ENCODE measurements at places on chromosomes 16 and 17.

DNA sequence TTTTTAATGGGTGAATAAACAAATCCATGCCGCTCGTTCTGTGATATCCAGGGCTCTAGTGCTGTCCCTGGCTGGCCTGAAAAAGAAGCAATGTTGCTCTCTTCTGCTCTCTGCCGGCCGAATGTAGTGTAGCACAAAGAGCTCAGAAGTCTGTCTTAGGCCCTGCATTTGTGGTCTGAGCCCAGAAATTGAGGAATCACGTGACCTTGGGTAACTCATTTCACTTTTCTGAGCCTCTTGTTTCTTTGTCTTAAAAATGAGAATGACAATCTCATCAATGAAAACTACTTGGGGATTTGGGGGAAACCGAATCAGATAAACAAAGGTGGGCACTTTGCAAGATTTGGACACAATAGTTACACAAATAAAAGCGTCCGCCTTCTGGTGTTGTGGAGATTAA is 381.6 kb upstream of the ASIC2 start:
- peak; percentile 72 for DNase-seq

DNA sequence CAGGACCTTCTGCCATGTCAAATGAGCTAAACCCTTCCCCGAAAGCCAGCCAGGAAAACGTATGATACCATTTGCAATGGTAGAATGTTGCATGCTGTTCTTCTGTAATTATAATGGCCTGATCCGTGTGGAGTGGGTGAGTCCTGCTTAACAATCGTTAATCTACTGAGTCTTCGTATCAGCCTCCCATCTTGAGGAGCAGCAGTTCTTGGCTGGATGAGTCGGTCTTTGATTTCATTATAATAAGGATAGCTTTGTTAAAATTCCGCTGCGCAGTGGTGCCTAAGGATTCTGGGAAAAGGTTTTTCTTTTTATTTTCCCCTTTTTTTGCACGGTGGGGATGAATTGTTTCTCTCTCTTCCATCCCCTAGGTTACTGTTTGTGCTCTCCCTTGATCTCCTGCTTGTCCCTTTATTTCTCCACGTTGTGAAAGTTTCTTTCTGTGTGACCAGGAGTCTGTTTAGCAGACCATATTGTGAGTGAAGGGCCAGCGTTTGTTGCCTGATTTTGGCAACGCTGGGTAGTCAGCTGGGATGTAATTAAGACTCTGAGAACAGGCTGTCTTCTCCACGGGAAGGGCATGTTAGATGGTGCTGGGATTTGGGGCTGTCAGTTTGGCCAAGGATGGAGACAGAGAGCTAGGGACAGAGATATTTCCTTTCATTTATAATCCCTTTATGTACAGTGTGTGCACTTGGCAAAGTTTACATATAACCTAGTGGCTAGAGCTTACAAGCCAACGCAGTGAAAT is 263.0 kb downstream of the FTO start:
- no peak for DNase-seq

- DNase-seq: no peak
Measured at GRCh38 chr17:81400154-81400977, 5.1 kb downstream of the BAHCC1 start.

DNA sequence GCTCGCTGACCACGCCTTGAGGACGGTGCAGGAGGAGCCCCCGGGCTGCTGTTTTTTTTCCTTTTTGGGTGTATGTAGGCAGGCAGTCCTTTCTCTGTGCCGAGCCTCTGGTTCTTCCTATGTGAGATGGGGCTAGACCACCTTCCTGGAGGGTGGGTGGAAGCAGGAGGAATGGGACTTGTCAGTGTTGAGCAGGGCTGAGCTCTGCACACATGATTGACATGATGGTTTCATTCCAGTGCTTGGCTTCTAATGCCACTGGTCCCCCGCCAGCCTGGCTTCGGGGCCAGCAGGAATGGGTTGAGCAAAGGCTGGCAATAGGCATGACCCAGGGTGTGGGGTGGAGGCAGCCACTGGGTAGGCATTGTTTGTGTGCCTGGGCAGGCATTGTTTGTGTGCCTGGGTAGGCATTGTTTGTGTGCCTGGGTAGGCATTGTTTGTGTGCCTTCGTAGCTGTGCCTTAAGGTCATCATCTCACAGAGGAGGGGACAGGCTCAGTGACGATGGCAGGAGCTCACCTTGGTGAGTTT is 14.2 kb upstream of the ADCY7 start:
- no peak for DNase-seq

DNA sequence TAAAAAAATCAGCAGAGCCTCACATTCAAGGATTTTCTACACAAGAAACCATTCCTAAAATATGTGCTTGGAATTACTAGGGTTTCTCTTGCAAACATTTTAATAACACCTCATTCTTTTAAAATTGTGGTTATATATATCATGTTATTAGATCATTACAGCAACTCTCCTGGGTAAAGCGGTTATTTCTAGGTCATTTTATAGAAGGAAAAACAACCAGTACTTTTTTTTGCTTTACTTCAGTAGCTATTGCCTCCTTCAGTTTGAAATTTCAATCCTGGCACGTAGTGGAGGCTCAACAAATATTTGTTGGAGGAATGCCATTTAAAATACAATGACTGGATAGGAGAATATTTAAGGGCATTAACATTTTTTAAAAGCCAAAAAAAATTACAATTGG is 220.6 kb downstream of the CDRT15L2 start:
- no peak for DNase-seq

GRCh38 chr17:73531158-73531557 is 113.1 kb downstream of the SDK2 start:
- DNase-seq: no peak

- no peak for DNase-seq
Measured at GRCh38 chr17:42702446-42702845, 20.1 kb downstream of the CNTNAP1 start.

DNA sequence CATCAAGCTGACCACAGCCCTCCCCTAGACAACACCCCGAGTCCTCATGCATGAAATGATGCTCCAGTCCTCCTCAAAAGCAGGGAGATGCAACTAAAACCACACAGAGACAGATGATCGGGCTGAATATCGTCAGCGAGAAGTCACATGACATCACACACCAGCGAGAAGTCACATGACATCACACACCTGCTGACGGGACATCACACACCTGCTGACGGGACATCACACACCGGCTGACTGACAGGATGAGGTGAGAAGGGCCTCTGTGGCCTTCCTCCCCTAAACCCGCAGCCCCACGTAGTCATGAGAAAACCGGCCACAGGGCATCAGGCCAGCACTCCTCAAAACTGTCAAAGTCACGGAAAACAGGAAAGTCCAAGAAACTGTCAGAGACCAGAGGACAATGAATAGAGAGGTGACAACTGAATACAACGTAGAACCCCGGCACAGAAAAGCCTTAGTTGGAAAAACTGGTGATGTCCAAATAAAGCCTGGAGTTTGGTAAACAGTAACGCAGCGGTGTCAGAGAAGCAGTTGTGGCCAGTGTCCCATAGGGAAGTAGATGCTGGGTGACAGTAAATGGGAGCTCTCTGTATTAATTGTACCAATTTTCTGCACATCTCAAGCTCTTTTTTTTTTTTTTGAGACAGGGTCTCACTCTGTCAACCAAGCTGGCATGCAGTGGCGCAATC is 14.3 kb downstream of the LITAF start:
- peak; percentile 32 for DNase-seq

GRCh38 chr17:16283705-16284104 is 66.7 kb downstream of the PIGL start:
- DNase-seq: no peak

GRCh38 chr17:59607817-59608403 is 11.8 kb upstream of the CLTC start:
- peak; percentile 38 for DNase-seq

GRCh38 chr17:31111183-31111582 is 16.4 kb downstream of the NF1 start:
- DNase-seq: no peak

DNA sequence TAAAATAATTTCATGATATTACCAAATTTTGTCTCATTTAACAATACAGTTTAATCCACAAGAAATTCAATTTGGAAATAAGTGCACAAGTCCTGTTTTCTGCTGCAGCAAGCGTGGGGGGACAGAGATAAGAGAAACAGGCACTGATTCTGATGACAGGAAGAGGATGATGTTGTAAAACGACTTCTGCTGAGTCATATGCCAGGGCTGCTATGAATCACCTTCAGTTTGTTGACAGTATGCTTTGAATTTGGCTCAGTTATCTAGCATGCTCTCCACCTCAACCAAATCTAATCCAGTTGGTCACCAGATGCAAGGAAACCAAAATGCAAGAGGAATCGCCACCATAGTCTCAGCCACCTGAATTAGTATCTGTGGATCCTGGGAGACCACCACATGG is 244.1 kb upstream of the MON1B start:
- peak; percentile 68 for DNase-seq

- no peak for DNase-seq
Measured at GRCh38 chr17:79365351-79365750, 245.5 kb downstream of the RBFOX3 start.

DNA sequence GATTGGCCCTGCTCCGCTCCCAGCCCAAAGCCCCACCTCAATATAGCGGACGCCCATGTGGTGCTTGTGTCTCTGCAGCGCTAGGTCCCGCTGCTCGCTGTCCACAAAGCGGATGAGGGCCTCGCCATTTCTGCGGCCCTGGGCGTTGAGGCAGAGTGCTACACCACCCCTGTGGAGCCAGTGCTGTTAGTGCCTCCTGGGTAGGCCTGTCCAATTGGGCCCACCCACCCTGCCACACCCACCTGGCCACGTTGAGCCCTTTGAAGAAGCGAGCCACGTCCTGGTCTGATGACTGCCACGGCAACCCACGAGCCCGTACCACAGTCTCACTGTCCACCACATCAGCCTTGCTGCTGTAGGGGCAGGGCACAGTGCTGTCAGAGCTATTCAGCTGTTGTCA is 3.6 kb downstream of the ESRP2 start:
- DNase-seq: no peak

DNA sequence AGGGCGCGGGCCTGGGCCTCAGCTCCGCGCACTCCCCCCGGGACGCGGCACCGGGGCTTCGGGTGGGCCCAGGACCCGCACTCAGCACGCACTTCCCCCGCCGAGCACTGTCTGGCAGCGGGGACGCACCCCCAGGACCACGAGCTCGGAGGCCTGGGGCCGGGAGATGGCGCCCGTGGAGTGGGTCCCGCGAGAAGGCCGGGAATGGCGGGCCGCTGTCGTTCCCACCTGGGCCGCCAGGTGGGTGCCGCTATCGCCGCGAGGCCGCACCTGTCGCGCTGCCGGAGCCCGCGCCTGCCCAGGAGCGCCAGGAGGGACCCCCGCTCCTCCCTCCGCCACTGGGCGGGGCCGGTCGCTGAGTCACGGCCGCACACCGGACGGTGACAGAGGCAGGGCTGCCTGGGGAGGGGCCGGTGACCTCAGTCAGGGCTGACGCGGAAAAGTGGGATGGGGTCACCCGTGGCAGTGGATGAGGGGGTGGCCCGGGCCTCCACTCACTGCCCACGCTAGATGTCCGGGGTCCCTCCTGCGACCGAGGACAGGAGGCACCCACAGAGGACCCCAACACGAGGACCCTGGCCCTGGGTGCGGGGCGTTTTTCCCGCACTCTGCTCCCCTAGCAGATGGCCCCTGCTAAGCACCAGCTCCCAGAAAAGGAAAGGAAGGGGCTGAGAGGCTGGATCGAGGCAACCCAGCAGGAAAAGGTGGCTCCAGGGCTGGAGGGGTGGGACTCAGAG is 6.9 kb upstream of the ACTG1 start:
- peak; percentile 62 for DNase-seq

DNA sequence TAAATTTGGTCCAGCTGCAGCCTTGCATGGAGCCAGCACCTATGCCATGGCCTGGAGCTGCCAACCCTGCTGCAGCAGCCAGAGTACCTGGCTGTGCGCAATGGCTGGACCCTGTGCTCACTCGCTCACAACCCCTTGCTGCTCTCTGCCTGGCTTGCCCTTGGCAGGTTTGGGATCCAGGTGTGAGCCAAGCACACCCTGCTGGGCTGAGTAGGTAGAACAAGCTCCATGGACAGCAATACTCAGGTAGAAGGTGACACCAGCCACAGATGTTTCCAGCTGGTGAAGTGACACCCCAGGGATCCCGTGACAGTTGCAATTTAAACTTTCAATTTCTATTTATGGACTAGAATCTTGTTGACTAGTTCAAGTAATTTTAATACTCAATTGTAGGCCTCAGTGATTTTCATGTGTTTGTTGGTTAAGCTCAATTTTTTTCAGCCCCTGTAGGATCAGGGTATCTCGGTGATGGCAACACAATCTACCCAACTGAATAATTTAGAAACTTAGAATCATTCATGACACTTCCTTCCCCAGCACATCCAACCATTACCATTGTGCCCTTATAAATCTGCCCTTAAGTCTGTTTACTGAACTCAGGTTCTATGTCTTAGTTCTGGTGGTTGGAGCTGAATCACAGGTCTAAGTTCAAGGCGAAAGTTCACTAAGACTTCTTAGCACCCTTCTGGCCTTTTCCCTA is 480.0 kb downstream of the PMP22 start:
- peak; percentile 6 for DNase-seq

- DNase-seq: no peak
Measured at GRCh38 chr17:76833747-76834146, 34.5 kb upstream of the MGAT5B start.

- DNase-seq: no peak
Measured at GRCh38 chr16:57504001-57504400, 17.7 kb upstream of the DOK4 start.

GRCh38 chr16:57137566-57138273 is 45.3 kb downstream of the CPNE2 start:
- DNase-seq: no peak

DNA sequence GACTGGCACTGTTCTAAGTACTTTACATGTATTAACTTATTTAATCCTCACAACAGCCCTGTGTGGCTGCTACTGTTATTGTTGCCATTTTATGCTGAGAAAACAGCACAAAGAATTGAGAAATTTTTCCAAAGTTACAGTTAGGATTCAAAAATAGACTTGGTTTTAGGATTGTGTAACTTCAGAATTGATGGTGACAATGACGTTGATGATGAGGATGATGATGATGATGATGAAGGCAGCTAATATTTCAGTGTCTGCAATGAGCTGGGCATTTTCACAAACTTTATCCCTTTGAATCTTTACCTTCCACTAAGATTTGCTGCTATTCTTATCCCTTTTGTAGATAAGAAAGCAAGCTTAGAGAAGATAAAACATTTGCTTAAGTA is 22.1 kb downstream of the PRKCB start:
- DNase-seq: no peak

GRCh38 chr17:76182016-76182764 is 41.1 kb upstream of the FOXJ1 start:
- DNase-seq: peak; percentile 97

GRCh38 chr16:25034911-25035310 is 19.7 kb upstream of the ARHGAP17 start:
- no peak for DNase-seq

DNA sequence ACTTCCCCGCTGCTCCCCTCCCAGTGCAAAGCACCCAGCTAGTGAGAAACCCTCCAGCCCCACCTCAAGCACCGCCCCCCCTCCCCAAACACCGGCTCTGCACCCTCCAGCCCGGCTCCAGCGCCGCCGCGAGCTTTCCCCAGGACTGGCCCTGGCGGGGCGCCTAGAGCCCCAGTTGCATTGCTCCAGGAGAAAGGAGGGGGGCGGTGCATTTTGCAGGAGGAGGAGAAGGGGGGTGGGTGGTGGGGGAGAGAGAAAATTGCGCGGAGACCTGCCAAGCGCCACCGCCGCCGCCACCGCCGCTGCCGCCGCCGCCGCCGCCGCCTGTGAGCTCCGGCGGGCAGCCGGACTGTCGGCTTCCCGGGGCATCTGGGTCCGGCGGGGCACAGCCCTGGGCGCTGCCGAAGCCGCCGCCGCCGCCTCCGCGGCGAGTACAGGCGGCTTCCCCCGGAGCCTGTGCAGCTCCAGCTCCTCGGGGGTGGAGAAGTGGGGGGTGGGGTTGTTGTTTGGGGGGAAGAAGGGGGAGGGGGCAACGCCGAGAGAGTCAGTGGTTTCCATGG is 333 bp upstream of the NOG start:
- peak; percentile 12 for DNase-seq

Measured in activated CD4-positive, alpha-beta T cell treated with anti-CD3 and anti-CD28 coated beads, Interleukin-2, Interleukin-6, amounts not matched to agents 100 ng/mL and 50 ng/mL, durations not matched to agents 16 hours and 8 hours (primary cell).